ENCODE measurements at places on chromosomes 7 and 10. TPM values are rescaled to one million over a fixed set of nuclear protein-coding genes. Genes with fewer than 3 reads are reported as not detected.

The PRSS37 gene
- total RNA-seq = not detected

The UPK3BL1 gene
- 11.9 TPM for total RNA-seq

The POLR1F gene
- 13.1 TPM for total RNA-seq

The POLR2J2 gene
- total RNA-seq = 4.7 TPM

The NEUROG3 gene
- not detected for total RNA-seq

The FAM24B gene
- 3.7 TPM for total RNA-seq

The CDK1 gene
- total RNA-seq = 43.1 TPM

Measured in aortic smooth muscle cell (primary cell).